ENCODE measurements at places on chromosomes 5 and 9.
A peak's percentile ranks its signal among the peaks of the same experiment; 100 is the strongest.

DNA sequence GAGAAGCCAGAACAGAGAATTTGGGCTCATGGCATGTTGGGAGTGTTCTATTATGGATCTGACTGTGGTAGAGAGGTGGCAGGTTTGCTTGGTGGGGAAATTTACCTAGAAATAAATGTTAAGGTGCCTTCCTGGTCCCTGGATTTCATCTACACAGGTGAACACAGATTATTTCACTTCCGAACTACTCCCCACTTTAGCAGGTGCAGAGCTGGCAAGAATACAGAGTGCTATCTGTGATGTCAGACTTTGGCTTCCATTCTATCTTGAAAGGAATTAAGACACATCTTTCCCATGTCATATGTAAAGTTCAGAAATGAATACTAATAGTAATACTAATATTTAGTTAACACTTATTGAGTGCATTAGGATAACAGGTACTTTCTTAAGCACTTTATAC is 234.0 kb downstream of the KCTD16 start:
- DNase-seq, result no peak

DNA sequence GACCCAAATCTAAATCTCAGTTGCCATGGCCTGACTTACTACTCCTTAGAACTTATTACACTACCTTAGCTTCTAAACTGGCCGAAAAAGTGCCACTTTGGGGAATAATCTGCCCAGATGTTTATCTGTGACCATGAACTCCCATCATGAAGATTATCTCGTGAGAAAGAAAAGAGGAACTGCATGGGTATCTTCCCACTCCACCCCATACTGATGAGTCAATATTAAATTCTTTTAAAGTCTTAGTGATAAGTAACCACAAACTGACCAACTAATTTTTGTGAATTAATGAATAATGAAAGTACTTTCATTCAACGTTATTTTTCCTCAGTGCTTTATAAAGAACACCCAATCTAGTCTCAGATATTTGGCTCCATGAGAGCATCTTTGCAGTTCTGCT is 493.5 kb downstream of the EBF1 start:
- no peak for DNase-seq

- DNase-seq, result peak; percentile 50
These were observed 1.4 kb downstream of the OTULIN start for GRCh38 chr5:14665949-14666348.

GRCh38 chr9:6943293-6943692 is 185.5 kb downstream of the KDM4C start:
- DNase-seq, result no peak

DNA sequence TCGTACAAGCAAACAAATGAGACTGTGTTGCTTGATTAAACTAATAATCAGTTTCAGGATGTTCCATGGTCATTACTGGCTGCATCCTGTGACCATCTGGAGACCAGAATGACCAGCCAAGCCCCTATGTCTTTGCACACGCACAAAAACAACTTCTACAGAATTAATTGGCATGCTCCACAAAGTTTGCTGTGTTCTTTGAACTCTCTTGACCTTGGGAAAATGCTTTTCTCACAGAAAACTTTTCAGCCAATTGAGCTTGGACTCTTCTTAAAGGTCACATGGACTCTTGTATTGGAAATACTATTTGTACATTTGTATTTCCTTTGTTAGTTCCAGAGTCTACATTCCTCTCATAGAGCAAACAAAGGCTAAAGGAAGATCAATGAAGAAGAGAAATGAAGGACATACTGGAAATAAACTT is 147.8 kb downstream of the ARRDC3 start:
- DNase-seq, result no peak

GRCh38 chr9:36793277-36793676 is 220.6 kb downstream of the MELK start:
- no peak for DNase-seq

DNA sequence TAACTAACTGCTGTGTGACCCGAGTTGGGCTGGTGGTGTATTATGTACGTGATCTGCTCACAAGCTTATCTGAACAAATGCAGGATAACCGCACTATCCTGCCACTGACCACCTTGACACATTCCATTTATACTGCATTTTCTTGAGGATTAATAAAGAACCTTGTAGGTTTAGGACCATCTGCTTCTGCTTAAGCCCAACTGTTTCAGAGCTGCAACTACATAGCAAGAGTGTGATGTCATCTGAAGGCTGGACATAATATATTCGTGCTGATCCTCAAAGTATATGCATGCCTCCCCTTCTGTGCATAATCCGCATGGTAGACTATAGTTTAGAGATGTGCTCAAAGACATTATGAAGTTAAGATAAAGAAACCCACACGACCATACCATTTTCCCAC is 435.9 kb downstream of the BNC2 start:
- no peak for DNase-seq

DNA sequence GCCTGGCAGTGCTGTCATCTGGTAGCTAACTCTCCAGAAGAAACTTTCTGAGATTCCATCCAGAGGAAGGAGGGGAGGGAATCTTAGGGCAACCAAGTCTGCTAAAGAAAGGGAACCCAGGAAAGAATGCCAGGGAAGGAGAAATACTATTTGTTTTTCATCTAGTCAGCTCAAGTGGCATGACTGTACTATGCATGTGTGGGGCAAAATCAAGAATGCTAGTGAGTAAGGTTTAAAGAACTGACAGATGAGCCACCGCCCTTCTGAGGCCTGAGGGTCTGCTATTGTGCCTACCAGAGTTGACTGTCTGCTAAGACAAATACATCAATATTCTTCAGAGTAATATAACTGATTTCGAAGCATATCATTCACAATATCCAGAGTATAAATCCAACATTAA is 204.2 kb downstream of the SLC12A2 start:
- no peak for DNase-seq

DNA sequence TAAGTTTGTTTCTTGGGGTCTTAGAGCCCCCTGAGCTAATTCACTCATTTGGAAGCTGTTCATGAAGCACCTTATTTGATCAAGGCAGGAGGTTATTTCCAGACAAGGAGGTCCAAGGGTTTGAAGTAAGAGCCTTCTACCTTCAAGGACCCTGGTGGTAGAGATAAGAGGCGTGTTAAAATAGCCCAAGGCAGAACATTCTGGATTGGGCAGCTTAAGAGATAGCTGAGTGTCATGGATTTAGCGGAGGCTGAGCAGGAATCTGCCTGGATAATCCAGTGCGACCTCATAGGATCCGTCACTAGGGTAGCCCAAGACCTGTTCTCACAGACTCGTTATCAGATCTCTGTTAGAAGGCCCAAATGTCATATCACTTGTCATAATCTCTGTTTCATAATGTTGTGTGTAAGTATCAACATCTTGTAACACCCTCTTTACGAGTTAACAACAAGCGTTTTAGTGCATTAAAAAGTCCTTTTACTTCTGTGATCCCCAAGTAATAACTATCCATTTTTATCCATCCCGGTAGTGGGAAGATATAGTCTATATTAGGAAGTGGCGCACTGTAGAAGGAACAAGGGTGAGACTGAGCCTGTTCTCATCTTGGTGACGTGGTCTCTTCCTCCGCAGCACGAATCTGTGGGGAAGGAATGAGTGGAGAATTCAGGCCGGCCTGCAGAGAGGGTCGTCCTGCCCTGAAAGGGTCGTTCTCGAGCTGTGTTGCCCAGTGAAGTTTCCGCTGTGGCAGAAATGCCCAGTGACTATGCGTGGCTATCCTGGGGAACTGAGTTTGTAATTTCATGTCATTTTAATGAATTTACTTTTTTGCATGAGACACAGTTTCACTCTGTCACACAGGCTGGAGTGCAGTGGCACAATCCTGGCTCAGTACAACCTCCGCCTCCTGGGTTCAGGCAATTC is 28.8 kb downstream of the SLC25A25 start:
- no peak for DNase-seq

GRCh38 chr5:158951436-158952247 is 148.1 kb downstream of the EBF1 start:
- no peak for DNase-seq

- no peak for DNase-seq
These were observed 17.0 kb upstream of the RNF20 start for GRCh38 chr9:101516655-101517054.

DNA sequence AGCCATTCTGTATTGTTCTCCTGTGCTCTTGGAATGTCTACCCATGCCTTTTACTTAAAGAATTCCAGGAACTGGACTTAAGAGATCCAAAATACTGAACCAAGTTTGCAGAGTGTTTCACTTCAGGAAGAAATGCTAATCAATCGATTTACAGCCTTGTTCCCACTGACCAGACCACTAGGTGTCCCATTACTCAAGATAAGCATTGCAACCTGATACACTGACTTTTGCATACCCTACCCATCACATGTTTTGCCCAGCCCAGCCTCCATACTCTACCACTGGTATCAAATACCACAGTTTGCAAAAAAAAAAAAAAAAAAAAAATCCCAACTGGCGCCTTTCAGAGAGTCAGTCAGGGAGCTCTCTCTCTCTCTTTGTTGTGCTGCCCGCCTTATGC is 550.8 kb downstream of the CDH9 start:
- DNase-seq, result no peak

- no peak for DNase-seq
These were observed 15.2 kb downstream of the TMEM171 start for GRCh38 chr5:73135429-73136054.

GRCh38 chr5:57824623-57825022 is 342.0 kb upstream of the ACTBL2 start:
- DNase-seq, result no peak

GRCh38 chr5:14762549-14763216 is 98.2 kb downstream of the OTULIN start:
- DNase-seq, result no peak

DNA sequence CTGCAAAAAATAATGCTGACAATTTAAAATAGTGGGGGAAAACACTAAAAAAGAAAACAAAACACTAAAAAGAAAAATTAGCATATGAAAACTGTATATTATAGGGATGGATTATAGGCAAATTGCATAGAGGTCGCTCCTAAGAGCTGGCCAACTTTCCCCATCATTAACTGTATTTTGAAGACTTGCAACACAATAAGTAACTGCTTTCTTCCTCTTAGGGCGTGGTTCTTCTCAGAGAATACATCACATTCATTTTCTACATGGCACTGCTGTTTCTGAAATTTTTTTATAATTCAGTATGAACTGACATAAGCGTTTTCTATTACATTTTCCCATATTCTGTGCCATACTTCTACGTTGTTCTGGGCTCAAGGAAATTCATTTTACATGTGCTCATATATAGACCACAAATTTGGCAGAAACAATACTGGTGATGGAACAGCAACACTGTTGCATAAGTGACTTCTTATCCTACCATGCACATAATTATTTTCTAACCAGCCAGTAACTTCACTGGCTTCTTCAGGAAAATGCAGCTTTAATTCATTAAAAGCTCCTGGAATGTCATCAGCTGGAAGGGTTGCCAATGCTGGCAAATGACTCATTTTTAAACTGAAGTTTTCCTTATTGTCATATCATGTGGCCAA is 171.2 kb upstream of the DMAC1 start:
- DNase-seq, result no peak

GRCh38 chr5:93476251-93476742 is 104.7 kb downstream of the NR2F1-AS1 start:
- DNase-seq, result no peak

DNA sequence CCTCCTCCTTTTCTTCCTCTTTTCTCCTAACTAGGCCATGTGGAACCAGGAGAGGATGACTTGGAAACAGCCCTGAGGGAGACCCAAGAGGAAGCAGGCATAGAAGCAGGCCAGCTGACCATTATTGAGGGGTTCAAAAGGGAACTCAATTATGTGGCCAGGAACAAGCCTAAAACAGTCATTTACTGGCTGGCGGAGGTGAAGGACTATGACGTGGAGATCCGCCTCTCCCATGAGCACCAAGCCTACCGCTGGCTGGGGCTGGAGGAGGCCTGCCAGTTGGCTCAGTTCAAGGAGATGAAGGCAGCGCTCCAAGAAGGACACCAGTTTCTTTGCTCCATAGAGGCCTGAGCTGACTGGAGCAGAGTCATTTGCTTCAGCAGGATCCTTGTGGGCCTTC is 13.7 kb downstream of the NUDT2 start:
- no peak for DNase-seq

DNA sequence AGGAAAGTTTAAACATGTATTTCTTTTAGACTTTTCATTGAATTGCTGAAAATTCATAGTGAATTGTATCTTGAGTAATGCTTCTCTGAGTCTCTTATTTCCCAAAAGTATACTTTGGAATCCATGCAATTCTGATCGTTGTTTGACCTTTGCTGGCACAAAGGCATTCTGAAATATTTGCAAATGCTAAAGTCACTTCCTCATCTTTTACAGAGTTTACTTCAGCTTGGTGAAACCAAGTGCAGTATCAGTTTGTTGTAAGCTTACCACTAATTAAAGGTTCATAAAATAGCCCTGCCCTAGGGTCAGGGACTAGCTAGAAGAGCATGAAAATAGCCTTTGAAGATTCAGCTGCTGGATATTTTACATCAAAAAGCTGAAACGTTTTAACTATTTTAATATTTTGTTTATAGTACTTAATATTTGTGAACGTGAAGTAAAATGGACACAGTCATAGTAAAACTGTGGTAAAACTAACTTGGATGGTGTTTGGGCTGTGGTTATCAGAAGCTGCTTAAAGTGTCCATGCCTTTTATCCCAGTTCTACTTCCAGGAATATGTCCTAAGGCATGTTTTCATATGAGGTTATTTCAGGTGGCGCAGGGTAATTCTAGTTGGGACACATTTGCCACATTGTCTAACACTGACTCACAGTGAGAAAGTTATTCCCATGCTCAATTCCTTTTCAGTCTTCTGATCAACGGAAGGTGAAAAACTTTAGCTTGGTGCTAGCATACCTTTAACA is 45.3 kb downstream of the SLC22A5 start:
- DNase-seq, result no peak

DNA sequence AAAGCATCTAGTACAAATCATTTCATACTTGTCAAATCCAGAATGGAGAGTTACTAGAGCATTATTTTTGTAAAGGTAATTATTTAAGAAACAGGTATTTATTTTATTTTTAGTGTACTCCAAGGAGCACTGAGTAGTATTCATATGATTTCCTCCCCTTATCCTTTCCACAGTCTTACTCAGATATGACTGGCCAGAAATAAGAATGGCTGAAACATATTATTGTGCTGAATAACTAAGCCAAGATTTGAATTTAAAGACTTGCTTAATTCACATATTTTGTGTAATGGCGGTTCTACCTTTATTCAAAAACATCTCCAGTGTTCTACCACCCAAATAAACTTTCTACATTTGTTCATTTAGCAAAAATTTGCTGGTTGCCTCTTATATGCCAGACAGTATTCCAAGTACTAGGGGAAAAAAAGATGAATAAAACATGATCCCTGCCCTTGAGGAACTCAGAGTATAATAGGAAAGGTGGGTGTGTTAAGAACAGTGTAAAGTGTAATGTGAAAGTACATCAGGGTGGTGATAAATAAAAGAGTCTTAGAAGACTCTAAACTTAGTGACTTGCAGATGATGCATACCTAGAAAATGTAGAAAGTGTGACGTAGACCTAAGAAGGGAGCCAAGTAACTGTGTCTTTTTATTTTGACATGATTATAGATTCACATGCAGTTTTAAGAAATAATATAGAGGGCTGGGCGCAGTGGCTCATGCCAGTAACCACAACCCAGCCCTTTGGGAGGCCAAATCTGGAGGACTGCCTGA is 110.4 kb upstream of the GRHPR start:
- DNase-seq, result no peak

Data from central memory CD4-positive, alpha-beta T cell (primary cell).